ENCODE measurements at places on chromosomes 1 and 21. TPM values are rescaled to one million over a fixed set of nuclear protein-coding genes. Genes with fewer than 3 reads are reported as not detected.

DNA sequence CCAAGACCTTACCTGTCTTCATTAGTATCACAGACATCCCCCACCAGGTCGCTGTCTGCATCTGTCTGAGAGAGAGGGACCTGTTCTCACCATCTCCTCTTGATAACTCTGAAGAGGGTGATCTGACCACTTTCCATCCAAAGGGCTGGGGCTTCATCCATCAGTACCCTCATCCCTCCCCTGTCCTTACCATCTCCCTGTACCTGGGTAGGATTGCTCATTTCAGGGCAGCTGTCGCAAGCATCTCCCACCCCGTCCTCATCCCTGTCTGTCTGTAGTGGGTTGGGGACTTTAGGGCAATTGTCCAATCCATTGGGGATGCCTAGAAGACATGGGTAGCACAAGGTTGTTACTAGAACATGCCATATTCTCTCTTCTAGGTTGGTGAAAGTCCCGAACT lies 7.9 kb downstream of the THBS3 start:
- no peak for DNase-seq

DNA sequence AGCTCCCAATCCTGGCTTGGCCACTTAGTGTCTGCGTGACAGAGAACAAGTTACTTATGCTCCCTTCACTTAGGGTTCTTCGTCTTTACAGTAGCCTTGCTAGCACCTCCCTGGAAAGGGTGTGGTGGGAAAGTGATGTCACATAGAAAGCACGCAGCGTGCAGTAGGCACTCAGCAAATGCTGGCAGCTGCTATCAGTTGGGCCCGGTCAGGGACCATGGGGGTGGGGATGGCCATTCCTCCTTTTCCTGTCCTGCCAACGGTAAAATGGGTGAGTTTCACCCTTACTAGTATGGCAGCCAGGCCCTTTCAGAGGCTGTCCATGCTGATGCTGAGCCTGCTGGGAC lies 6.2 kb upstream of the KCNA10 start:
- DNase-seq, result no peak

- DNase-seq, result no peak
Measured at GRCh38 chr21:39141502-39141901, 41.7 kb downstream of the PSMG1 start.

GRCh38 chr1:228691926-228692325 lies 43.4 kb upstream of the RHOU start:
- no peak for DNase-seq

GRCh38 chr1:166327886-166328285 lies 161.1 kb upstream of the FAM78B start:
- DNase-seq, result no peak

- no peak for DNase-seq
Measured at GRCh38 chr1:179029321-179029759, 3.6 kb downstream of the FAM20B start.

- DNase-seq, result no peak
Measured at GRCh38 chr1:29368936-29369932, 132.9 kb downstream of the PTPRU start.

- DNase-seq, result no peak
Measured at GRCh38 chr1:152667648-152668047, 4.5 kb downstream of the LCE2D start.

DNA sequence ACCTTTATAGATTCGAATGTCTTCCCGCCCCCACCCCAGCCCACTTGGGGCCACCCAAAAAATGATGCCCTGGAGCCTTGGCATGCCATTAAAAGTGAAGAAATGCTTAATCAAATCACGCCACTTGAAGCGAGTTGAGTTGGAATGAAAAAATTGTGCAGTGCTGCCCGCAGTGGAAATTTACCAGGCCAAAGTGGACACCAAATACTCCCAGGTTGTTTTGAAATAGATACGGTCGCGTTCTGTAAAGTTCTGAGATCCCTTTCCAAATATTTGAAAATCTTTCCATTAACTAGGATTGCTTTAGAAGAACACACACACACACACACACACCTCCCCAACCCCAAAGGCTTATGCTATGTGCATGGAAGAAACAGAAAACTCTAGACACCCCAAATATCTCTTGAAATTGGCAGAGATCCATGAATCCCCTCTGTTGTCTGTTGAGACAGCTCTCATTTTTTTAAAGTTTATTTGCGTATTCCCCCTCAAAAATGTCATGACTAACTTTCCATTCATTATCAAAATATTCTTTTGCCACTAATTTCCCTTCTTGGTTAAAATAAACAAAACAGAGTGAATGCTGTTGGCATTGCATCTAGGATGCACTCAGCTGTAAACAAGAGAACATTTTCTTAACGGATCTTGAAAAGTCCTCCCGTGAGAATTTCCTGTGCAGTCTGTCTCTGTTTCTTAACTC lies 142.3 kb upstream of the KCNE2 start:
- DNase-seq, result no peak

GRCh38 chr1:86155807-86156565 lies 586 bp downstream of the COL24A1 start:
- peak; percentile 44 for DNase-seq

- DNase-seq, result no peak
Measured at GRCh38 chr1:244448279-244449036, 3.3 kb downstream of the ADSS2 start.

DNA sequence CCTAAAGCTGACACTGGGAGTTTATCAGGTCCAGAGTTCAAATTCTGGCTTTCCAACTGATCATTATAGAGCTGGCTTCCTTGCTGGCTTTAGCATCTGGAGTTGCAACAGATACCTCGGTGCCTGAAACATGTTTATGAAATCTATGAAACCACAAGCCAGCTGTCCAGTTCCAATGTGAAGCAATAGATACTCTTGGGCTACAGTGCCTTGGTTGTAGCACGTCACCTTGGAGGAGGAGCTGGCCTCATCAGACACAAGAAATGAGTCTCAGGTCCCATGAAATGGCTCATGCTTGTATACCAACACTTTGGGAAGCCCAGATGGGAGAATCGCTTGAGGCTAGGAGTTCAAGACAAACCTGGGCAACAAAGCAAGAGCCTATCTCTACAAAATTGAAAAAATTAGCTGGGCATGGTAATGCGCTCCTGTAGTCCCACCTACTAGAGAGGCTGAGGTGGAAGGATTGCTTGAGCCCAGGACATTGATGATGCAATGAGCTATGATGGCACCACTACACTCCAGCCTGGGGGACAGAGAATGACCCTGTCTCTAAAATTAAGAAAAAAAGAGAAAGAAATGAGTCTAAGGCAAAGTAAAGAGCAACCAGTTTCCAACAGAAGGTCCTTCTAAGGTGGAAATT lies 132.5 kb upstream of the ZNF648 start:
- no peak for DNase-seq

DNA sequence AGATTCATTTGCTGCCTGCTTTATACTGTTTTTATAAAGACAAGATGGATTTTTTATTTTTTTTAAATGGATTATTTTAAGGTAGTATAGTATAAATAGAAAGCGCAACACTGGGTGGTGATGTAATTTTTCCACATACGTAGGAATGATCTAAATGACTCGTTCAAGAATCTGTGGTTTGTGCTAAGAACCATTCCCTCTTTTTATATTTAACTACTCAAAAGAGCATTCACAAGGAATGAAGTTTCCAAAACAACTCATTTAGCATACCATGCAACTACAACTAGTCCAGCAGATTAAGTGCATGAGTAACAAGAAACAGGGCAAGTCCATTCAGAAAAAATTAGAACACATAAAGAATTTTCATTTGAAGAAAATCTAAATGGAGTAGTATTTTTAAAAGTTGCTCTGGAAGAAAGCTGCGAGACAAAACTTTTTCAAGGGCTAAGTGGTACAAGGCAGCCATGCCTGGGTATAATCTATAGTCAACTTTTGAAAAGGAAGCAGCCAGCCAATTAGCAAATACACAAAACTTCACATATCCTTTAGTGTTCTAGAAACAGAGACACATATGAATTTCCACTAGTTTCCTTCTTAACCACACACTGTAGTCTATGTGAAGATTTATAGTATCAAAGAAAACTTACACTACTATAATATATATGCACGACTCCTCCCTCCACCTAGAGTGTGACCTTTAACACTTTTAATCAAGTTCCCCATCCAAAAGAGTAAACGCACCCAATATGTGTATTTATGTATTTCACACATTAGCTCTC lies 23.4 kb downstream of the GTF2B start:
- no peak for DNase-seq

- DNase-seq, result no peak
Measured at GRCh38 chr21:34669149-34669879, 520 bp downstream of the CLIC6 start.

GRCh38 chr1:29397981-29398380 lies 161.7 kb downstream of the PTPRU start:
- no peak for DNase-seq

DNA sequence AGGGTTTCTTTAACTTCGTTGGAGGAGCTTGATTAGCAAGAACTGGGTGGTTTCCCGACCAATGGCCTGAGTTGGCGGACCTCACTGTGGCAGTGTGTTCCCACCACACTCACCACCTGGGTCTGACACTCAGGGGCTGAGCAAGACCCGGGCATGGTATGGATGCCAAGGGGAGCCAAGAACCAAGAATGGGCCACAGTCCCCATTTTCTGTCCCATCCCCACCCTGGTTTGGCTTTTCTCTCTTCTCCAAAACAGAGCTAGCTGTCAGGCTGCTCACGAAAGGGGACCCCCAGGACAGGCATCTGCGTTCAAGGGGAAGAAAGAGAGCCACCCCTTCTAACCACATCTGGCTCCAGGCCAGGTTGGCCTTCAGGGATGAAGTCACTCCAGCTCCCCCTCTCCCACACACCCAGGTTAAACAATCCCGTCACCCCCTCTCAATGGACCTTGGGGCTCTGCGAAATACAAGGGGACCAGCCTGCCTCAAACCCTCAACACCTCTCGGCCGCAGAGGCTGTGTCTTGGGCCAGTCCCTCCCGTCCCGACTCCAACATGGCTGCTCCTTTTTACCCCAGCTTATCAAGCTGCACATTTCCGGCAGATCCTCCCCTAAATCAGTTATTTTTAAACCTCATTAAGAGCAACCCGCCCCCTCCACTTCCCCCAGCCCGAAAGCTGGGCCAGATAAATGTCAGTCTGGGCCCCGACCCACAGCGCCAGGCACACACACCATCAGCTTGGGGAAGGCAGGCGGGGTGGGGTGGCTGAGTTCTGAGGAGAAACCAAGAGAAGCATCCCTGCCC lies 3.4 kb downstream of the TAGLN2 start:
- DNase-seq, result no peak

DNA sequence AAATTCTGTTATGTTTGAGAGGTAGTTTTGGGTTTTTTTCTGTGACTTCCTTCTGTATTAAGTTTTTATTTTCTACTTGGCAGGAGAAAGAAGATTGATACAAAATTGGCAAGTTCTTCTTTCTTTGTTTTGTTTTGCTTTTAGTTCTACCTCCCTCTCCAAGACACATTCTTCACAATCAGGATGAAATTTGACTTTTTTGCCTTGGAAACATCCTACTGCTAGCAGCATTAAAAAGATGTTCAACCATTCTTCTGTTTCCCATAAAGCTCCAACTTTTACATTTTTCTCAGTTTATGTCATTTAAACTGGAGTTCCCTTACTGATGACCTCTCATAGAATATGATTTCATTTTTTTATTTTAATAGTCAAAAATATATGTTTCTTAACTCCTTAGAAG lies 234.8 kb downstream of the NCAM2 start:
- DNase-seq, result no peak

The SRSF4 gene
- 96.0 TPM for total RNA-seq

The BTBD19 gene
- total RNA-seq, result 8.7 TPM

The RYR2 gene
- total RNA-seq, result 5.5 TPM

The GPR52 gene
- 5.0 TPM for total RNA-seq

The GBP1 gene
- 39.3 TPM for total RNA-seq

The CLDN17 gene
- total RNA-seq, result not detected

The SLFNL1 gene
- total RNA-seq, result 0.68 TPM

The IL12RB2 gene
- total RNA-seq, result 0.60 TPM

The EXO1 gene
- 0.83 TPM for total RNA-seq

The INSRR gene
- total RNA-seq, result 0.13 TPM

The ATP1A4 gene
- total RNA-seq, result 16.5 TPM

The SERTAD4 gene
- total RNA-seq, result 2.1 TPM
